ENCODE measurements at places on chromosomes 3 and 15. TPM values are rescaled to one million over a fixed set of nuclear protein-coding genes. Genes with fewer than 3 reads are reported as not detected.

Gene MESP1
- total RNA-seq, result 1.1 TPM

Gene SPINK8
- total RNA-seq, result not detected

Gene PRSS50
- total RNA-seq, result not detected

Gene EFCAB12
- 0.61 TPM for total RNA-seq

Gene ZCWPW2
- 0.49 TPM for total RNA-seq

Gene SNURF
- total RNA-seq, result 41.9 TPM

Gene ANKUB1
- not detected for total RNA-seq

Gene LMOD3
- total RNA-seq, result not detected

Gene SENP5
- 49.6 TPM for total RNA-seq

Gene ATP13A5
- not detected for total RNA-seq

Gene SSUH2
- total RNA-seq, result 0.66 TPM

Gene TNK2
- total RNA-seq, result 46.2 TPM

Gene CHRNA5
- 55.3 TPM for total RNA-seq

Gene IL17RB
- 0.78 TPM for total RNA-seq

Gene SPESP1
- total RNA-seq, result not detected

Gene REC114
- total RNA-seq, result not detected

Gene MED12L
- 7.8 TPM for total RNA-seq

Gene BFSP2
- total RNA-seq, result not detected

Gene CPNE9
- 54.6 TPM for total RNA-seq

Gene SLCO2A1
- not detected for total RNA-seq

Gene TP63
- not detected for total RNA-seq

Gene ACP3
- not detected for total RNA-seq

Gene GOLGA8S
- total RNA-seq, result not detected

Gene RABL3
- total RNA-seq, result 12.6 TPM

Gene RNF111
- total RNA-seq, result 57.4 TPM

Gene KLF15
- total RNA-seq, result 0.74 TPM

Gene ACVR2B
- total RNA-seq, result 122 TPM

Gene NAA80
- total RNA-seq, result 13.3 TPM

Gene ATG7
- total RNA-seq, result 23.0 TPM

Gene NAALADL2
- 1.6 TPM for total RNA-seq

Gene PPARG
- total RNA-seq, result 0.37 TPM

Gene SLC24A5
- not detected for total RNA-seq

Gene GOLGA8R
- not detected for total RNA-seq

Gene MYRIP
- total RNA-seq, result 1.8 TPM

Gene IQCH
- 4.5 TPM for total RNA-seq

Gene SLITRK3
- not detected for total RNA-seq

Gene ADGRG7
- not detected for total RNA-seq

Gene APOD
- total RNA-seq, result not detected

Gene LAMB2
- total RNA-seq, result 16.6 TPM

Gene SV2B
- total RNA-seq, result 7.1 TPM

Gene ZKSCAN7
- 20.6 TPM for total RNA-seq

Gene C3orf38
- total RNA-seq, result 26.0 TPM

Gene CNTN4
- 23.0 TPM for total RNA-seq

Gene GCNT3
- not detected for total RNA-seq

Gene SMCO1
- total RNA-seq, result not detected
